ENCODE measurements at places on chromosomes 2 and 18.

DNA sequence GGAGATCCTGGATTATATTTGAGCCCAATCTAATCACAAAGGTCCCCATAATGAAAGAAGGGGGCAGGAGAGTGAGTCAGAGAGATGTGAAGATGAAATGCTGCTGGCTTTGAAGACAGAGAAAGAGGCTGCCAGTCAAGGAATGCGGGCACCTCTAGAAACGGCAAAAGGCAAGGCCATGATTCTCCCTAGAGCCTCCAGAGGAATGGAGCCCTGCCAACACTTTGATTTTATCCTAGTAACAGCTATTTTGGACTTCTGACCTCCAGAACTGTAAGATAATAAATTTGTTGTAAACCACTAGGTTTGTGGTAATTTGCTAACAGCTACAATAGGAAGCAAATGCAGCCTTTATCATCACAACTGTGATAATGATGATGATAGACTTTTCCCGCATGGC is 32.9 kb downstream of the LBH start:
- DNase-seq, result no peak

DNA sequence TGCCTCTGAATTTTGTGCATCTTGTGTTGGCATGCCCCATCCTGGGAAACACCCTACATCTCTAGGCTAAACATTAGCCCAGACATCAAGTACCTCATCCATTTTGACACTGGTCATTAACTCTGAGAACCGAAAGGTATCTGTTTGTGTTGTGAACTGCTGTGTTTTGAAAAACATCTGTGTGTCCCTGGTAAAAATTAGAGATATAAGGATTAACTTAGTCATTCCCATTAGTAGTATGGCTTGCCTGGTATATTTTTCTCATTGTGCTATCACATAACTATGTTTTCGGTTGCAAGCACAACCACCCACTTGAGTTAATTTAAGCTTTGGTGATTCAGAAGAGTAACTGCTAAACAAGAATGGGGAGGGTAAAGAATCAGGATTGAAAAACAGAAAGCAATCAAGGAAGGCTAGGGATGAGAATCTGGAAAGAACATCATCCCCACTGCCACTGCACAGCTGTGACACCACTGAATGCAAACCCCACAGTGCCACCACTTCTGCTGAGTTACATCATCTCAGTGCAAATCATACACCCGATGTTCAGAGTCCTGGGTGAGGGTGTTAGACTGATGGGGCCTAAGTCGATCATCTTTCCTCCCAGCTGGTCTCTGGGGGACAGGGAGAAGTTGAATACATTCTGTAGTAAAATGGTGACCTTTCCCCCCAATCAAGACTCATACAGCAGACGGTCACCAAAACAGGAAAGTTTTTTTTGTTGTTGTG is 234.0 kb downstream of the EPHA4 start:
- DNase-seq, result no peak

GRCh38 chr18:25595274-25596060 is 243.5 kb upstream of the ZNF521 start:
- no peak for DNase-seq

- no peak for DNase-seq
Observed at GRCh38 chr2:126783341-126783740, 115.3 kb upstream of the TEX51 start.

DNA sequence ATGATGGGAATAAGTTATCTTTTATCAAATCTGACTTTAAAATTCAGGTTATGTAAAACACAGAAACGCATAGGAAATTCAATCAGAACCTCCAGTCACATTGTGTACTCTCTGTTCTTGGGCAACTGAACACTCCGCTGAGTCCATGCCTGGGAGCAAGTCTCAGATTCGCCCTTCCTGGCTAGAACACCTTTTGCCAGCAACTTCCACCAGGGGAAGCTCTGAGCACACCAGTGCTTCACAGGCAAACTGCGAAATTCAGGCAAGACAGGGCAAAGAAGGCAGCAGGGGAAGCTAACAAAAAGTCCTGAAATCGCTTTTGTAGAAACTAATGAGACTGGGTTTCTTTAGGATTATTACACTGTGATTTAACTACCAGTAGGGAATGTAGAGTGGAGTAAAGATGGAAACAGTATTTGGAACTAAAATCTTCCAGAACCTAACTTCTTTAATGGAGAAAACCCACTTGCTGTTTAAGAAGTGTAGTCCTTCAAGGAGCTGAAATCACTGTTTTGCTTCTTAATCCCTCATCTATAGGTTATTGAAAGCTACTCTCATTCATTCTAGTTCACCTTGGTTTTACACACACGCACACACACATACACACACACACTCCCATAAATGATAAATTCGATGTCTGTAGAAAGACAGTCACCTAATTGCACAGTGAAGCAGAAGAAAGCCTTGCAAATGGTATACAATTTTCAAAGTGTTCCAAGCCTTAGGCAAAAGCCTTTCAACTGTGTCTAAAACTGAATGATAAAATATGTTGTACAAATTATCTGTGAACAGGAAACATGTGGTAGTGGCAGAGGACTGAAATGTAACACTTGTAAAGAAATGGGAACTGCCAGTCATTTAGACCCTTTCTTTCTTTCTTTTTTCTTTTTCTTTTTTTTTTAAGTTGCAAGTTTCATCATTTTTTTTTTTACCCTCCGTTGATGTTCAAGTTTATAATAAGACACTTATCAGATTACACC is 214.5 kb downstream of the TMEM182 start:
- no peak for DNase-seq
